NCI-H1436 treated with DMSO at 0.1 percent for 48 hours (cell line): ENCODE measurements at places on chromosomes 5 and 9.
A peak's percentile ranks its signal among the peaks of the same experiment; 100 is the strongest.

GRCh38 chr9:96270236-96270744 lies 31.7 kb downstream of the HSD17B3 start:
- no peak for DNase-seq

GRCh38 chr5:116058346-116058936 lies 26.2 kb downstream of the ARL14EPL start:
- DNase-seq, result no peak

DNA sequence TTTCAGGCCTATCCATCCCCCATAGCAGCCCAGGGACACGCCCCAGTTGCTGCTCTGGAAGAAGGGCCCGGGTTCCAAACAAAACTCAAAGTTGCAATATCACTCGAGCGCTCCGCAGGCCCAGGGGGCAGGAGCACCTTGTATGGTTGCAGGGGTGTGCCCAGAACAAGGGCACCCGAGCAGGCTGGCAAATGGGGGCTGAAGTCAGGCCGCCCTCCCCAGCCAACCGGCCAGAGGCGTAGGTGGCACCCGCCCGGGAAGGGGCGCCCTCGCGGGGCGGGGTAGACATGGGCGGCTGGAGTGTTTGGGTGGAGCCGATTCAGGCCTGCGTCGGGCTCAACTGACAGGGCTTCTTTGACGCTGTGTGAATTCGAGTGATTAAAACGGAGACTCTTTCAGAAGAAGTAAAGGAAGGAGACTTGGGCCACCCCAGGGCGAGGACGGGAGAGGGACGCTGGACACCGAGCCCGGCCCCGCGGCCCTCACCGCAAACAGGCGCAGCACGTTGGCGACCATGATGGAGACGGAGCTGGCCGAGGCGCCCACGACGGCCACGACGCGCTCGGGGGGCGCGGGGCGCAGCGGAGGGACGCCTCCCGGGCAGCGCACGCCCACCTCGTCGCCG lies 1.1 kb downstream of the GRM6 start:
- DNase-seq, result no peak

- DNase-seq, result no peak
Measured at GRCh38 chr5:17219006-17219422, 1.6 kb downstream of the BASP1 start.

DNA sequence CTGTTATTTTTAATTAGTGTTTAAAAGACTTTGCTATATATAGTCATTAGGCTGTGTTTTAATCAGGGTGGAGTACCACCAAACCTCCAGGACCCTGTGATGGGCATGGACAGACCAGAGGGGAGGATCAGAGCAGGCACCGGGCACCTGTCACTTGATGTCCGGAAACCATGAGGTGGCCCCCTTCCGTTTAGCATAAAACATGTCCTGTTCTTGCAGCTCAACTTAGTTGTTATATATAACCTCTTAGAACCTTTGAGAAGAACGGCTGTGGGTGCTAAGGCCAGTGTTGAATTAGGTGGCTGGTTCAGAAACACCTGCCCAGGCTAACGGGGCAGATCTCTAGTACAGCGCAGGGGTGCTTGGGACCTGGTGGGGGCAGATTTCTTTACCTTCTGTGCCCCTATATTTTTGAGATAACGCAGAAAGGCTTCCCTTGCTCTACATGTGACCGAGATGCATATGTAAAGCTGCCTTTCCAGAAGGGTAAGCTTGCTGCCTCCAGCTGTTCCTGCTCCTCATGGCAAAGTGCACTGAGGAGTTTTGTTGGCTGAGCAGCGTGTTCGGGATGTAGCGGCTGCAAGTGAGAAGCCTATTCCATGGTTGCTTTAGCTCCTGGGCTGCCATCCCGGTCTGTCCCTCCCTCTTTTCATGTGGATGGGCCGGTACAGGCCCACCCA lies 255.5 kb downstream of the FANCC start:
- no peak for DNase-seq

DNA sequence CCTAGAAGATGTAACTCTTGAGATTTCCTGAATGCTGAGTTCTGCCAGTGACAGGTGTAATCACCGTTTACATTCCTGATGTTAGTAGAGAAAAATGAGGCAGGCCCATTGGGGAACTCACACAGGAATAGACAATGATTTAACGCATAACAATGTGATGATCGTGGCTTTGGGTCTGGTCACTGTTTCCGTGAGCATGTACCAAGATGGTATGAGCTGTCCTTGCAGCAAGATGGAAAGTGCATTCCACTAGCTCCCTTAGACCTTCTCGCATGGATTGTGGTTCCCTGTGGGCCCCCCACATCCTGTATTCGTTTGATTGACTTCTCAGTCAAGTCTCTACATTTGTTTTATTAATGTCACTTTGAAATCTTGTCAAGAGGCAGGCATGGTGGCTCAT lies 124.0 kb upstream of the DAP start:
- DNase-seq, result no peak

DNA sequence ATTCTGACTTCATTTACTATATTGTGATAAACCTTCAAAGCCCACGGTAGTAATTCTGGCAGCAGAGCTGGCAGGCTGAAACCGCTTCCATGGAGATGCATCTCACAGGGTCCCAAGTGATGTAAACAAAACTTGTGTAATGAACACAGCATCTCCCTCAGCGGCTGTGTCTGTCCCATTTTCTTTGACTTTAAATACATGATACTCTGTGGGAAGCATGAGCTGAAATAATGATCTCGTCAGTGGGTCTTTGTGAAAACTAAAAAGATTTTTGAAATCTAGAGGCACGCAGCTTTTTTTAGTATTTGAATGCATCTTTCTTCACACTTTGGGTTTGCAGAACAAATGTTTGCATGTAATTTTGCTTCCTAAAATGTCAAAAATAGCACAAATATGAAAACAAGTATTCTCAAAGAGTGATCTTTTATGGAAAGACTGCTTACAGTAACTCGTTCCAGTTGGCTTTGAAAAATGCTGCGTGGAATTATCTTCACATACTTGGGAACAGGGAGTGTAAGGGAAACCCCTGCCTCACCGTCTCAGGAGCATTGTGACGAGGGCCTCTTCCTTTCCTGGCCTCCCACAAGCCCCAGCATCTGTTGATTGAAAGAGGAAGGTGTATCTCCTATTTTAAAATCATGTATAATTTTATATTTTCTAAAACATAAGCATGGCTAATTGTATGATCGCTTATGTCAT lies 18.1 kb upstream of the LPCAT1 start:
- DNase-seq, result no peak

DNA sequence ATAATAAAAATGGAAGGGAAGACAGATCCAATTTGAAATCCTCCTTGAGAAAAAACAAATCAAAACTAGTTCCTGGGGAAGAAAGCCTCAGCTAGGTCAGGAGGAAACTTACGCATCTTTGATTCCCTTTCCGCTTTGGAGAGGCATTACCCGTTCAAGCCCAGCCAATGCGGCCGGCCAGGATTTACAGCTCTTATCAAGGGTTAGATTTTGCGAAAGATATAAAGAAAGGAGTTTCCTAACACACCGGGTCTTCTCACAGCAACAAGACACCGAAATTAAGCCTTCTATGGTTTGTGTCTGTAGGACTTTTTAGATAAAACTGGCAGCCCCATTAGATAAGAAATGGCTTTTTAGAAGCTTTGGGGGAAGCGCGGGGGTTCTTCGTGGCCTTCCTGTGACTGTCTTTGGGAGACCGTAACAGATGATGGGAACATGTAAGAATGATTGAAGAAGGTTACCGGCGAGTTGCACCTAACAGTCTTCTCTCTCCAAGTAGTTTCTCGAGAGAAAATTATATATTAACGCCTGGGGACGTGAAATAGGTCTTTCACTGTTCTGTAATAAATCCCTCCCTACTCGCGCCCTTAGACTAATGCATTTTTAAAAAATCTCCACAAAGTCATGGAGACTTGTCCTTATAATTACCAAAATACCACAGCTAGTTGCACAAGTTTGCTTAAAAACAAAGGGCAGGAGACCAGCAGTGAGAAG lies 1.3 kb upstream of the ISL1 start:
- no peak for DNase-seq

DNA sequence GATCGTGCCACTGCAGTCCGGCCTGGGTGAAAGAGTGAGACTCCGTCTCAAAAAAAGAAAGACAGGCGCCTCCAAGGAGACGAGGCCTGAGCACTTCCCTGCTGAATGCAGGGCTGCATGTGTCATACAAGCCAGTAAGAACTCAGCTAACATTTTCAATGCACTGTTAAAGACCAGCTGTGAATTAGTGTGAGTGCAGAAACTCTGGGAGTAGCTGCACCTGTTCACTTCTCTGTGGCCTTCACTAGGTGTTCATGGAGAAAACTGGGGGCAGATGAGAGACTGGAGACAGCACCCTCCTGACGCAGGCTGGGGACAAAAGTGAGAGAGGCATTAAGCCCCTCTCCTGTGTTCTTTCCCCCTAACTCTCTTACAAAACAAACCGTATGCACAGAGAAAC lies 41.8 kb downstream of the FBXO10 start:
- no peak for DNase-seq

DNA sequence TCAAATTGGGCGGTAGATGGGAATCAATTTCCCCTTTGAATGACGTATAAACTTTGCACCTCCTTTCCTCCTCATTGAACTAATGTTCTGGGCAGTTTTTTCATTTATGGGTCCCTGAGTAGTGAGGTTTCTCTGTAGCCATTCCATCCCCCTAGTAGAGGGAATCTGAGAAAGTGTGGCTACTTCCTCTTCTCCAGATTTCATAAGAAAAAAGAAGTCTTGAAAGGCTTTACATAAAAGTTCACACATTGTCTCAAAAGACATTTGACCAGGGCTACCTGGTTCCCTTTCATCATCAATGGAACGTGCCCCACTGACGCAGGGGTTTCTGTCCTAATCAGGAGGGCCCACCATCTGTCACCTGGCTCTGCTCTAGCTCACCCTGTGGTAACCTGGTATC lies 57.3 kb downstream of the CTSL start:
- DNase-seq, result no peak

DNA sequence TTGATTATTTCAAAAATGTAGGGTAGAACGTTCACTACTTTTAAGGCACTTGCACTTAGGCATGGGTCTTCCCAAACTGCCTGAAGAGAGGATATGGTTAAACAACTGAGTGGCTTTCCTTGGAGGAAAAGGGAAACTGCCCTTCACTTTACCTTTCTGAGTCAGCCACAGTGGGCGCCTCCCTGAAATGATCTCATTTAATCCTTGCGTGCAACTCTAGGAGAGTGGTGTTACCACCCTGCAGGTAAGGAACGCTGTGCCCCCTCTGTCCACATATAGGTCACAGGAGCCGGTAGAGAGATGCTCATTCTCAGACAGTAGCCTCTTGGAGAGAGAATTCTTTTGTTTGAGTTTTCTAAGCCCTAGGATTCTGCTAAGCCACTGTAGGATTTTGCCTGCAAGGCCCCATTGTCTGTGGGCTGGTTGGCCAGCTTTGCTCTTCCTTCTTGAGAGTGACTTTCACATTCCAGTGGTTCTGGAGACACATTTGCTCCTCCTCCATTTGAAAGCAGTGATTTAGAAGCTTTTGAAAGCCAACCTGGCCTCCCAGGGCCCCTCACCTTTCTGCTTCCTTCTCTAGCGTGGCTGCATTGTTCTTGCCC lies 110.3 kb upstream of the CTSL start:
- DNase-seq, result no peak

- DNase-seq, result peak; percentile 36
Measured at GRCh38 chr5:95822043-95822541, 434 bp downstream of the GLRX start.

DNA sequence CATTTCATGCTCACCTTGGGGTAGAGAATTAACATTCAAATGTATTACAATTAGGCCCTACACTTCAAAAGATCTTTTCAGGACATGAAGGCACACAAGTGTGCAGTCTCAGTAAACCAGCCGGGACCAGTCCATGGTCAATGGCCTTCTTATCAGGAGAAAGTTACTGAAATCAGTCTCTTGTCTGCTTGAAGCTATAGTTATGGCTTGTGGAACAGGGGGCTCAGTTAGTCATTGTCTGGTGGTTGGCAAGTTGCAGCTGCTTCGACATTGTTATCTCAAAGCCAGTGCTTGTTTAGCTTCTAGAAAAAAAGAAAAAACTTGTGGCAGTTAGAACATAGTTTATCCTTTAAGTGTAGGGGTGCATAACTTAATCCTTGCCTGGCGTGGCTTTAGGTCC lies 213.1 kb upstream of the ACO1 start:
- DNase-seq, result no peak

DNA sequence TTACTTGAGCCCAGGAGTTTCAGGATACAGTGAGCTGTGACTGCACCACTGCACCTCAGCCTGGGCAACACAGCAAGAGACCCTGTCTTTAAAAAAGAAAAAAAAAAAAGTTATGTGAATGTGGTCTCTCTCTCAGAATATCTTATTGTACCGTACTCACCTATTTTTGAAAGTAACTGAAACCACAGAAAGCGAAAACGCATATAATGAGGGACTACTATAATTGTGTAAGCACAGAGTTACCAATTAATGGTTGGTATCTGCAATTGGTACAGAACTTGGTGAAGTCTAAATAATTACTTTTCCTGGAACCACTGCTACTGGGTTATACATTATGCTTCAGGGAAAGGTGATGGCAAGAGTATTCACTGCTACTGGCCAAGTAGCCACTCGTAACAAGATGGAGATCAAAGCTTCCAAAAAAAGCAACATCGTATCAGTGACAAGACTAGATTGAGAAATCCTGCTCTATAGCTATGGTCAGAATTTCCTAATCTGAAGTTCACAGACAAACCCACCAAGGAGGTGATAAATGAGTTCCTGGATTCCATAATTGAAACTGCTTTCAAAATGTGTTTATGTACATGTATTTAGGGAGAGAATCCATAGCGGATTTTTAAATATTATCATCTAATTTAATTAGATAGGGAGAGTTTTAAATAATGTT lies 82.7 kb downstream of the NR6A1 start:
- no peak for DNase-seq

DNA sequence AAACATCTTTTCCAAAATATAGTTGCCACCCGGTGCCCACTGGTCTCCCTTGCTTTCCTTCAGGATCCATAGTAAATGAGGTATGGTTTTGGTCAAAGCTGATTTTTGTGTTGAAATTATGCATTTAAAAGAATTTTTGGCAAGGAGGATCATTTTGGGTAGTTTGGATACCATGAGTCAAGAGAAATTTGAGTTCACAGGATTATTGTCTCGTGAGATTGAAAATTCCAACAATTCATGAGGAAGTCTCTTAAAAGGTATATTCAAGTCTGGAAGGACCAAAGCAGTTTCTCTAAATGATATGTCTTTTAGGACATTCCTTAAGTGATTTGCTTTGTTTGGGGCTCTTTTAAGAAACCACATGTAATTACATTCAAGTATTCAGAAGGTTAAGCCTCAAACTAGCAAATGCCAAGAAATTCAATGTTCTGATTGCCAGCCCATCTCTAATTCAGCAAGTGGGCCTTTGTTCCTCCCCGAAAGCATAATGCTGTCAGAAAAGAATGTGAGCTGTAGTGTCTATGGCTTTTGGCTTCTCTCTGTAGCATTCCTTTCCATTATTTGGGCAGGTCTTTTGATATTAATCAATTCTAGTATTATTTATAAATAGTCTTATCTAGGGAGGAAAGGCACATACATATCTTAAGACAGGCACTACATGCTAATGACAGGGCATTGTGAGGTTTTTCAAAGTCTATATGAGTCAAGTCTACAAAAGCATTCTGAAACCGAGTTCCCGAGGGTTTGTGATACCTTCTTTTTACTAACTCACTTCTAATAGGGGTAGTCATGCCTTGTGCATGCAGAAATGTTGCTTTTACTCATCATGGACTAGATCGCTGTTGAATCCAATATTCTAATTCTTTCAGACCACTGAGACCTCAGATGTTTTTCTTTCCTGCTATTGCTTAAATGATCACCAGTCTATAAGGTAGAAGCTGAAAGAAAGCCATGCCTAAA lies 453.9 kb downstream of the ENC1 start:
- no peak for DNase-seq

- DNase-seq, result no peak
Measured at GRCh38 chr5:54736003-54736797, 218.6 kb downstream of the SNX18 start.

GRCh38 chr9:135246248-135247205 lies 159.1 kb downstream of the OLFM1 start:
- no peak for DNase-seq
